ENCODE measurements at places on chromosomes 12 and 14.

- DNase-seq, result no peak
Measured at GRCh38 chr12:5737778-5738177, 207.3 kb downstream of the ANO2 start.

GRCh38 chr14:20934148-20934762, 21.0 kb upstream of the RNASE2 start:
- peak; percentile 4 for DNase-seq

DNA sequence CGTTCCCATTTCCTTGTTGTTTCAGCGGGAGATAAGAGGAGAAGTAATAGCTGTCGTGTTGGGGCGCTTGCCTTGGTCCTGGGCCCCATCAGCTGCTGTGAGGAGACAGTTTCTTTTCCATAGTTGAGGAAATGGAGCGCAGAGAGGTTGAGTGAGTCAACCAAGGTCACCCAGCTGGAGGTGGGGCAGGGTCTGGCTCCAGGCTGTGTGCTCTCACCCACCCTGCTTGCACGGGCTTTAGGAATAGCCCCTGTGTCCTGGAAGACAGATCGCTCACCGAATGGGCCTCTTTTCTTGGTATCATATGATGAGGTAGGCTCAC, 165.7 kb upstream of the RTL1 start:
- no peak for DNase-seq

- no peak for DNase-seq
Measured at GRCh38 chr12:4496145-4496838, 42.4 kb upstream of the RAD51AP1 start.

DNA sequence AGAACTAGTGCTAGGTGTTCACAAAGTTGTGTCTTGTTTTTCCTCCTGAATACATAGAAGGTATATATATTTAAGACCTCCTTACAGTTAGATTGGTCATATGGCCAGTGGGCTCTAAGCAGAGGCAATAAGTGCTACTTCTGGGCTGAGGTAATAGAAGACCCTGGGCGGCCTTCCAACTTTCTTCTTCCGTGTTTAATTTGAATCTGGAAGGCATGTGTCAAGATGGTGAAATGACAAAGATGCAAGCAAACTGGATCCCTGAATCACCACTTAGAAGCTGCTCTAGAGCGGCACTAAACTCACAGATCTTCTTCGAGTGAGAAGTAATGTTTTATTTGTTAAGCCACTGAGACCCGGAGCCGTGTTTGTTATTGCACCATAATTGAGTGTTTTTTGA, 201.0 kb upstream of the GZMB start:
- DNase-seq, result no peak

- DNase-seq, result no peak
Measured at GRCh38 chr14:63928744-63929174, 76.0 kb downstream of the SYNE2 start.

GRCh38 chr12:46386877-46387629, 14.5 kb upstream of the SLC38A2 start:
- DNase-seq, result no peak

DNA sequence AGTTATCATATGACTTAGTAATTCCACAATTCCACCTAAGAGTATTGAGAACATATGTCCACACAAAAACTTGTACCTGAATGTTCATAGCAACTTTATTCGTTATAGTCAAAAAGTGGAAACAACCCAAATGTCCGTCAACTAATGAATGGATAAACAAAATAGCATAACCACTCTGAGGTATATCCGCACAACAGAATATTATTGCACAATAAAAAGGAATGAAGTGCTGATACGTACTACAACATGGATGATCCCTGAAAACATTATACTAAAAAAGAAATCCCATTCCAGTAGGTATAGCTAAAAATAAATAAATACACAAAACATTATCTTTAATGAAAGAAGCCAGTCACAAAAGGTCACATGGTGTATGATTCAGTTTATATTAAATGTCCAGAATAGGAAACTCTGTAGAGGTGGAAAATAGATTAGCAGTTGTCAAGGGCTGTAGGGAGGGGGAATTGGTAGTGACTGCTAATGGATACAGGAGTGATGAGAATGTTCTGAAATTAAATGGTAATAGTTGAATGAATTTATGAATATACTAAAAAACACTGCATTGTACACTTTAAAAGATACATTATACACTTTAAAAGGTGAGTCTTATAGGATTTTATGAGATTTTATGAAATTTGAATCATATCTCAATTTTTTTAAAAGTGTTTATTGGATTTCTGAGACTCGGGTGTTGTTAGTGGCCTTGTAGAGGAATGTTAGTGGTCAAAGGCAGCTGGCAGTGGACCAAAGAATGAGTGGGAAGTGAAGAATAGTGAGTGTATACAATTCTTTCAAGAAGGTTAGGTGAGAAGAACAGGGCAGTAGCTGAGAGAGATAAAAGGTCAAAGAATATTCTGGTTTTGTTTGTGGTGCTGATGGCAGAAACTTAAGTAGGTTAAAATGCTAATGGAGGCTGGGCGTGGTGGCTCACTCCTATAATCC, 36.3 kb upstream of the BAZ1A start:
- no peak for DNase-seq

- DNase-seq, result no peak
Measured at GRCh38 chr12:6494258-6494743, 399 bp downstream of the NCAPD2 start.

DNA sequence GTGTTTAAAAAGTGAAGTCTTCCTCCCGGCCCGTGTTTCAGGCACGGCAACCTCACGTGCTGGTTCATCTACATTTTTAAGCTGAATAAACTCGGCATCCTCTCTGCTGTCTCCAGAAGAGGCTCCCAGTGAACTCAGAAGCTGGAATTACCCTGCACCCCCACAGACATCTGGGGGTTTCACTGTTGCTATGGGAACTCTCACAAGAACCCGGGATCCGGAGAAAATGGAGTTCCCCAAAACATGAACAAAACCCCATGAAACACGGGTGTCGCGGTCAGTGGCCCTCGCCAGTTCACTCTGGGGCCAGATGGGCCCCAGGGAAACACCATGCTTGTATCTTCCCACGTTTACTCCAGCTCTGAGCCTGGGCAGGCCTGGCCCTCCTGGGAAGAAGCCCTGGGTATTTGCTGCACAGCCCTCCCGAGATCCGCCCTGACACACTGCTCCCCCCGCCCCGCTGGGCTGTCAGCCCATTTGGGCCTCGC, 143.7 kb downstream of the PIWIL1 start:
- DNase-seq, result no peak

DNA sequence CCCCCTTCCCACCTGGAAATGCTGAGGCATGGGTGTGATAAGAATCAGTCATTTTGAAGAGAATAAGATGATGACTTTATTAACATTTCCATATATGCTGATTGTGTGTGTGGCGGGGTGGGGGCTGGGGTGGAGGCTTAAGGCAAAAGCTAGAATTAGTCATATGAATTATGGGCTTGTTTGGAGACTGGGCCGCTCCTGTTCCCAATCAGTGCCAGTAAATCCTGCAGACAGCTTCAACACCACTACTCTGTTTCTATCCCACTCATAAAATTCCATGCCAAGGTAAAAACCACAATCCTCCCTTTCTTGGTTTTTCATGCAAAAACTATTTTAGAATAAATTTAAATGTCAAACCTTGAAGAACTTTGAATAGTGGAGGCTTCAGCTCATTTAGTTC, 29.9 kb upstream of the SLC38A2 start:
- no peak for DNase-seq

DNA sequence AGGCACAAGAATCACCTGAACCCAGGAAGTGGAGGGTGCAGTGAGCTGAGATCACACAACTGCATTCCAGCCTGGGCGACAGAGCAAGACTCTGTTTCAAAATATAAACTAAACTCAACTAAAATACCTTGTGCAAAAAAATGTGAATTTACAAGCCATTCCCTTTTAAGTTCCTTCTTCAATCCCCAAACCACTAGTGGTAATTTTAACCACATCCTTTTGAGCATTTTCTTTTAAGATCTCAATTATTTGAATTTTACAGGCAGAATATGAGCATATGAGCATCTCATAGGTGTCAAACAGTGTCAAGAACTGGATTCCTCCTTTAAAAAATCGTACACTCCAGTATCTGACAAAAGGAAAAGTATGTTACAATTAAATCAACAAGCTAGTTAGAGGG, 57.0 kb upstream of the NPFF start:
- no peak for DNase-seq

DNA sequence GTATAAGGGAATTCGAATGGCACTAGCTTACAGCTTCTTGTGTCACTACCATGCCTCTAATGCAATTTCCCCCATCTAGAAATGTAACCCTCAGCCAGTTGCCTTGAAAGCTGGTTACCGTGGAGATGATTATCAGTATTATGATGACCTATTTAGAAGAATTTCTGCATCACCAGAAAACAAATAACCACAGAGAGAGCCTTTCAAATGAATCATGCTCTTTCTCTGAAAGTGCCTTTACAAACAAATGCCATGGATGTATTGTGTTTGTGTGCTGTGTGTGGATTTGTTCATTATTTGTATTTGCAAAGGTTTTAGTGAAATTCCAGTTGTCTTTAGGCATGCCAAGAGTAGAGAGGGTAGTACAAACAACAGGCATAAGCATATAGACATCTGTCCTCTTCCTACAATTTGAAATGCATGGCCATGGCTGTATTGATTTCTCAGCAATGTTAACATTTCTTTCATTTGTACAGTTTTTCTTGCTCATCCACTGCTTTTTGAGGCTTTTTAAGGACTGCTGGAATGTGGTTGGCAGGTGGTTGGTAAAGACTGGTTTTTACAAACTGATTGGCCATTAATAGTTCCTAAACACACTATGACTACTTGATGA, 266.5 kb downstream of the PAWR start:
- peak; percentile 54 for DNase-seq

GRCh38 chr12:110340706-110341105, 59.7 kb downstream of the ATP2A2 start:
- DNase-seq, result no peak

GRCh38 chr12:79677672-79678071, 13.1 kb downstream of the PAWR start:
- no peak for DNase-seq

DNA sequence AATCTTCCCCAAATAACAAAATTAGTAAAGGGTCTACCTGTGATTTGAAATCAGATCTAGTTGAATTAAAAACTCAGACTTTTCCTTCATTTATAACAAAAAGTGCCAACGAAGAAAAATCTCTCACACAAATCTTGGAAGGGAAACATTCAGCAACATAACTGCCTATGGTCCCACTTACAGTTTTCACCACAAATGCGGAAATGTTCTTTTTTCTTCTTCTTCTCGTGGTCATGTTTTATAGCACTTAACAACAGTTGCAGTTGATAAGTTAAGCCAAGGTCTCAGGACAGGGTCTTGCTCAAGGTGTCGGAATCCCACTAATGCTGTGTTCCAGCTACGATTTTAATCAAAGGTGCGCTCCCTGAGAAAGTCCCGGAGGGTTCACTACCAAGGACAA, 10.1 kb downstream of the RNASE6 start:
- no peak for DNase-seq

- no peak for DNase-seq
Measured at GRCh38 chr12:12585115-12585863, 22.6 kb upstream of the DUSP16 start.

DNA sequence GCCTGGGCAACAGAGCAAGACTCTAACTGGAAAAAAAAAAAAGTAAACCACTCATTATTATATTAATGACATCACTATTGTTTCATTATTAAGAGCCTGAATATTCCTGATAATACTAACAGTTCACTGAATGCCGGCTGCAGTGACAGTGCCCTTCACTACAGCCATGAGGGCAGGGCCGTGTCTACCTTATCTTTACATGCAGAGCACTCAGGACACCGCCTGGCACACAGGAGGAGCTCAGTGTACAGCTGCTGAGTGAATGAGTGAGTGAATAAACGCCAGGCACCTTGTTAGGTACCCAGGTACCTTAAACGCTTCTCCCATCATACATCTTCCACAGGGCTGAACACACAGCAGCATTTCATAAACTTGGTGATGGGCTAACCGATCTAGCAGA, 23.2 kb downstream of the ZFYVE1 start:
- no peak for DNase-seq

GRCh38 chr12:33813536-33813935, 208.8 kb upstream of the ALG10 start:
- no peak for DNase-seq

DNA sequence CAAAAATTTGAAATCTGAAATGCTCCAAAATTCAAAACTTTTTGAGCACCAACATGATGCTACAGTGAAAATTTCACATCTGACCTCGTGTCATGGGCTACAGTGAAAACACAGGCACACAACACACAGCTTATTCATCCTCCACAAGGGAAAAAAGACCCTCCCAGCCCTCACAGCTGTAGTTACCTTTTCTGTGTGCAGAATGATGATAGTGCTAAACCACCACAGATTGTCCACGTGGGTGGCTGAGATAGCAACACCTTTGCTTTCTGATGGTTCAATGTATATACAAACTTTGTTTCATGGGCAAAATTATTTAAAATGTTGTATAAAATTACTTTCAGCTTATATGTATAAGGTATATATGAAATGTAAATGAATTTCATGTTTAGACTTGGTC, 46.8 kb downstream of the FRS2 start:
- no peak for DNase-seq

DNA sequence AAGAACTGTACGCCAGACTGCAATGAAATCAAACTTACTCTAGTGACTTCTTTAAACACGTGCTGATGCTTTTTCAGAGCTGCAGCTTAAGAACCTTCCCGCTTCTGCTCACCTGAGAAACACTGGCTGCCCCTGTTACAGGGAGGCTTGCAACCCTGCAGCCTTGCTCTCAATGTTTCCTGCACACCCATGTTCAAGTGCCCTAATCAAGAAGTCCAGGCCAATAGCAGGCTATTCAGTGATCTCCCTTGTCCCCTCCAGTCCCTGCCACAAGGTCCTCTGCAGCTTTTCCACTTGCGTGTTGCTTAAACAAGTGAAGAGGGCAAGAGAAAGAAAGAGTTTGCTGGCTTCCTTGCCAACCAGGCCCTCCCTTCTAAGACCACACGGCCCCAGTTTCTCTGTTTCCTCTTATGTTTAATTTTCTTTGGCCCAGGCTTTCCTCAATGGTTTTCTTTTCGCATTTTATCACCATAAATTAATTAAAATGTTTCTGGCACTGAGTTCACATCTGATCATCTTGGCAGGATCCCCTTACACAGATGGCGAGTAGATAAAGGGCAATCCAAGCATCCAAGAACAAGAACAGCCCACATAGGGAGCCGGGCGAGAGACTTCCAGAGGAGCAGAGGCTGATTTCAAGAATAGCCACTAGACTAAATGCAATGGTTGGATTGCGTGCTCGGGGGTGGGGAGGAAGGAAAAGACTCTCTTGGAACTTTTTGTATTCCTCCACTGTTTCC, 82.3 kb upstream of the CDKN3 start:
- no peak for DNase-seq

- DNase-seq, result no peak
Measured at GRCh38 chr12:92445253-92446082, 257.3 kb upstream of the PLEKHG7 start.

DNA sequence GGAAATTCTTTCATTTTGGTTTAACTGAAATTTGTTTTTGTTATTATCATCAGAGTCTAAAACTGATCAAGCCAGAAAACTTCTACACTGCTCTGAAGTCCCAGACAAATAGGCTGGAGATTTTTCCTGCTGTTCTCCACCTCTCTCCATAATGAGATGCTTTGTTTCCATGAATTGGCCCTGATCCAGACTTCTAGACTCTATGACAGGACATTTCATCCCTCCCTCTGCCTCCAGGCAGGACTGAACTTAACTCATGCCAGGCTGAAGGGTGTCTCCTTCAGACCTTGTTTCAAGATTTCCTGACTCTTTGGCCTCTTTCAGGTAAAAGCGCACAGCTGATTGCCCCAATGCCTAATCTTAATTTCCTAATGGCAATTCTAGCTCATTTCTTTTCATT, 69.1 kb upstream of the HOXC13 start:
- DNase-seq, result peak; percentile 37
